Activated CD8-positive, alpha-beta T cell treated with anti-CD3 and anti-CD28 coated beads for 36 hours (primary cell): ENCODE measurements at places on chromosomes 11 and 22.
A peak's percentile ranks its signal among the peaks of the same experiment; 100 is the strongest.

DNA sequence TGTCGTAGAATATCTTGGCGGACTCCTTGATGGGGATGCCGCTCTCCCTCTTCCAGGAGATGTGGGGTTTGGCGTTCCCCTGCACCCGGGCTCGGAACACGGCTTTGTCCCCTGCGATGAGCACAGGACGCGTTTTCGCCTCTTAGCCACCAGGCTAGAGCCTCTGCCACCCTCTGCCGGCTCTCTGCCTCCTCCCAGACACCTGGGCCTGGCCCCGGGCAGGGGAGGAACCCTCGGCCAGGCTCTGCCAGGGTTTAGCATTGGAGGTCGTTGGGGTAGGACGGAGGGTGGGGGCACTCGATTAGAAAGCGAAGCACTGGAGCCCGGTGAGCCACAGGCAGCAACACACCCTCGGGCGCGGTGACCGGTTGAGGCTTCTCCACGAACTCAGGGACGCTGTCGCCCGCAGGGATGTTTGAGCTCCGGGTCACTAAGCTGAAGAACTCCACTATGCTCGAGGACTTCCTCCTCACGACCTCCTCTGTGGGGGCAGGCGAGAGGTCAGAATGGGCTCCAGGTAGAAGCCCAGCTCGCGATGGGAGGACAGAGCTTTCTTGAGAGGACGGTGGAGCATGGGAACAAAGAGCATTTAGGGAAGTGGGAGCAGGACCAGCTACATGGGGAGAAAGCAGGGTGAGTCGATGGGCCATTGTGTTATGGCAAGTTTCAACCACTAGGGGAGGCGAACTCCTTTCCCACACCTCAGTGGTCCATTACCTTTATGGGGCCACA lies 4.3 kb downstream of the IGSF22 start:
- peak; percentile 71 for DNase-seq

DNA sequence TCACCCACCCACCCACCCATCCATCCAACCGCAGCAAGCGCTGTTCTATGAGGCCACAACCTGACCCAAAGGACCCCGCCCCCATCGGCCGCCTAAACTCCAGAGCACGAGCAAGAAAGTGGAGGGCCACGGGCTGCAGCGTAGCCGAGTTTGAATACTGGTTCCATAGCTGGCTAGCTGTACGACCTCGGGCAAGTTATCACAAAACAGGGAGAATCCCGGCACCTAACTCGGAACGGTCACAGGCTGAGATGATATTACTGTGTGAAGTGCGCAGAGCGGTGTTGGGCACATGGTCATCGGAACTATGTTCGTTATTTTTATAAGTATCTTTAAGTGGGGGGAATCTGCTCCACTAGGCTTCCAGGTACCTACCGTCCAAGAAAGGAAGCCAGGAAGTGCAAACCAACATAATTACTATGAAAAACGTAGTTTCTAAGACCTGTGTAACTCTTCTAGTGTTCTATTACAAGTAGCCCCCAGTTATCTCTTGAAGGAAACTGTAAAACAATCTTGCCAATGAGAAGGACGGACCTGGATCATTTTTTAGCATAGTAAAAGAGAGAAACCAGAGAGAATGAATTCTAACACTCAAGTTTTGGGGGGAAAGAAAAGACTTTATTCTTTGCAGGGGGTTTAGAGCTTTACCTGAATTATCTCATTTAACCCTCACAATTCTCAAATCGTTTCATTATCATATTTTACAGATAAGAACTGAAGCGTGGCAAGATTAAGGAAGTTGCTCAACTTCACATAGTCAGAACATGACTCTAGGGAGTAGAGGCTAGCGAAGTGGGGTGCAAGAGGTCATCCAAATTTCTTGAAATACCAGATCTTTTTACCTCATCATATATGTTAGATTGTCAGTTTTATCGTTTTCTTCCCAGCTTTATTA lies 663 bp upstream of the BUD13 start:
- DNase-seq = no peak

DNA sequence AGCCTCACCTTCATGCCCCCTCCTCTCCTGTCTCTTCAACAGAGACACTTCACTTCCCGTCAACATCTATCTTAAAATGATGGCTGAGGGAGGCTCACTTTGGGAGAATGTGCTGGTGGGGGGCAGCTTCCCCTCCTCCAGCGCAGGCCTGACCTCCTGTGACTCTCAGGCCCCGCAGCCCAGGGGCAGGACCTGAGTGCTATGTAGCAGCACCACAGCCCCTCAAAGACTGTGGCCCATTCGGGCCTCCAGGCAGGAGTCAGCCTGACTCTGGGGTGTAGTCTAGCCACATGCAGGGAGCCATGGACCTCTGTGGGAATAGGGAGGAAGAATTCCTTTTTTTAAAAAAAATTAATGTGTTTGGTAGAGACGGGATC lies 43.7 kb downstream of the DKK3 start:
- no peak for DNase-seq

DNA sequence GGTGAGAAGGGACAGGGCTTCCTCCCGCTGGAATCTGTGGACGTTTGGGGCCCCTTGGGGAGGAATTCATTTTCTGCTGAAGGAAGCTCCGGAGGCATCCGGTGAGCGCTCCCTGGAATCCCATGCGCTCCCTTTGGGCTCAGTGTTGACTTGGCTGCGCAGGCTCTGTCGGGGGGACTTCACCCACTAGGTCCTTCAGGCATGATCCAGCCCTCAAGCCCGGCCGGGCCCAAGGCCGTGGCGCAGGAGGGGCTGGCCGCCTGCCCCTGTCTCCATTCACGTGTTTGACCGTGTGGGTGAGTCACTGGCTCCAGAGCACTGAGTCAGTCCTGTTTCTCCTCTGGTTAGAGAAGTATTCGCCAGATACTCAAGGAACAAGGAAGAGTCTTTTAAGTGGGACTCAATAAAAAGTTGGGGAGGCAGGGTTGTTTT lies 1.4 kb downstream of the CTTN start:
- DNase-seq = no peak

DNA sequence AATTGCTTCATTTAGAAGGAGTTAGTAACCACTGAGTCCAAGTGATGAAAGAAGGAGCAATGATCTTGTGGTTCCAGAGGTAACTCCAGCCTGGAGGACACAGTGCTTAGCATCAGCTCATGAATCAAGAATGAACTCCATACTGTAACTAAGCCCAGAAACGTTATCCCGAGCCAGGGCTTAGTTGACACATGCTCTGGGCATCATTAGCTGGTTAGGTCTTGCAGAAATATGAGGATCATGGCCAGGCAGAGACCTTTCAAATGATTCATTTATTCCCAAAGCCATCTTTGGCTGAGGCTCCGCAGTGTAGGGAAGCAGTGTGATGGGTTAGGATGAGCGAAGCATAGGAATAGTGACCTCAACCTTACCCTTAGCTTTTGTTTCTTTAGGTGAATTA lies 277.4 kb downstream of the FAM76B start:
- no peak for DNase-seq
